ENCODE measurements at places on chromosomes 13 and 19. TPM values are rescaled to one million over a fixed set of nuclear protein-coding genes. Genes with fewer than 3 reads are reported as not detected.

DNA sequence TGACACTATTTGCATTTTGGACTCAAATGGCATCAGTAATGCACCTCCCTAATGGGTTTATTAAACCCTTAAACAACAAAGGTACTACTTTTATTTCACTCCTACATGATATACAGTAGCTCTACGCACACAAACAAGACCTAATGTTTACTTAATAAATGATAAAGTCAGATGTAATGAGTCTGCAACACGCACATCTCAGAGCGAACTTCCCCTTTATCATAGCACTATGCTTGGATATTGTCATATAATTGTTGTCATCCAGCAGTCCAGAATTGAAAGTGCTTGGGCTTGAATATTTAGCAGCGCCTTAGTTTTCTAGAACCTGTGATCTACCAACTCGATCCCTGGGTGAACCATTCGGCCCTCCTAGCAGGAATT lies 772 bp downstream of the PARP4 start:
- DNase-seq: no peak

DNA sequence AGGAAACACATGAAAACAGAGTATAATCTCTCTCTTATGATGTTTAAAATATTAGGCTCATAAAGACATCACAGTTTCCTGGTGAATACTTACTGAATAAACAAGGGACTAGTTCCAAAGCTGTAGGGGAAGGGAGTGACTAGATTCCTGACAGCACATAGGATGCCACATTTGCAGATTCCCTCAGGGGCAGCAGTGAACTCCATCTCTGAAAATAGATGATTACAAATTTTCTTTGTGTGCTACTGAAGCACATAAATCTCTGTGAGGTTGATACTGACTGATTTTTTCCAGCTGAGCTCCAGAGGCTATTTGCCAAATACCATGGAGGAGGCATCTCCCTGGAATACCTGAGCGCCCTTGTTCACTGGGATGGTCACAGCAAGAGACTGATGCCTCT lies 77.3 kb downstream of the FGF9 start:
- no peak for DNase-seq

- no peak for DNase-seq
Measured at GRCh38 chr13:31263346-31263745, 63.6 kb downstream of the B3GLCT start.

GRCh38 chr13:108924134-108924533 lies 294.7 kb downstream of the MYO16 start:
- DNase-seq: no peak

DNA sequence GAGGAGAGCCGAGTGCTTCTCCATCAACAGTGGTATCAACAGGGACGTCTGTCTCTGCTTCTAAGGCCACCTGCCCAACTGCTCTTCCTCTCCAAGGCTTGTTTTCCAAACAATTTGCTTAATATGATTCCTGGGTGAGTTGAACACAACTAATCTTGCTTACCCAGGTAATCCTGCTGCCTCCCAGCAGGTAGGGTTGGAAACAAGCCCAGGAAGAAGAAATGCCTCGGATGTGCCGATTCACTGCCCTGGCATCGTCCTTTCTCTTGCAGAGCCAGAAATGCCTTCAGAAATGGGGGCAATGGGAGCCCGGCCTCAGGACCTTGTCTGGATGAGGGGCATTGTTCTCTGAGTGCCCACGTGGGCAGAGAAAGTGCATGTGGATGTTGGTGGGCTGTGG lies 51.9 kb upstream of the C1QTNF9B start:
- DNase-seq: no peak

- DNase-seq: no peak
Measured at GRCh38 chr19:47637550-47637949, 28.6 kb downstream of the BICRA start.

DNA sequence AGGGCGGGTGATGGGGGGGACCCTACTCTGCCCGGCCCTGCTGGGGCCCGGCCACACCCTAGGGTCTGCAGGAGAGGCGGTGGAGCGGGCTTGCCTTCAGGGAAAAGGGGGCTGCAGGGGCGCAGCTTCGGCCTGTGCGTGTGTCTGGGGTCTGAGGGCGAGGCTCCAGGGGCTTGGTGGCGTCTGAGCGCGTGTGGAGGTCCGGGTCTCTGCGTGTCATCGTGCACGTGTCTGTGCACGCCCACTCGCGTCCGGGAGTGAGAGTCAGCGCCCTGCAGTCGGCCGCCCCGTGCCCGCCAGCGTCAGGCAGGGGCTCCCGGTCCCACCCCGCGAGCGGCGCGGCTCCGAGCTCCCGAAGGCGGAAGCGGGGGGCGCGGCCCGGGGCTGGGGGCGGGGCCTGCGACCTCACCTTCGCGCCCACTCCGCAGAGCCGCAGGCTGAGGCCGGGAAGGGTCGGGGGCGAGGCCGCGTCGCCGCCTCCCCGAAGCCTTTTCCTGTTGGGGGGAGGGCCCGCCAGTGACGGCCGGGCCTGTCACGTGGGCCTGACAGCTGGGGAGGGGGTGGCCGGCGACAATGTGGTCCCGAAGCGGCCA lies at the start of gene ARHGAP45:
ARHGAP45 (plus strand) TSS at position 420 of the 593 bp plus-strand sequence. CDS start 239 bp downstream, outside the sequence.
- DNase-seq: no peak

- no peak for DNase-seq
Measured at GRCh38 chr13:95643936-95644598, 439 bp downstream of the DZIP1 start.

GRCh38 chr13:50390503-50391248 lies 375.4 kb downstream of the KCNRG start:
- no peak for DNase-seq

DNA sequence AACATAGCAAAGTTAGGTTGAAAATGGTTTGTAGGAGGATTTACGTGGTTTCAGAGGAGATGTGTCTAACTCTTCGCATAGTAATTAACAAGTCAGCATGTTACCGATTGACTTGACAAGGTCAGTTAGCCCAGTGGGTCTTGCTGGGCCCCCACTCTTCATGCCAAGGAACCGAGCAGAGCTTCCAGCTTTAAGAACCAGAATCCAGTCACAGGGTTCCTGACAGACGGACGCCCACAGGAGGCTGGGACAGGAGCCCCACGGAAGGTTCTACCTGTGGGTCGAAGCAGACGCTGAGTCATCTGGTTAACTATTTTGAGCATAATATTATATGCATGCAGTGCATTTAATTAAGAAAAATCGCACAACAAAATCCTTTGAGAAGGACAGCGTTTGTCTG lies 3.5 kb downstream of the TMEM255B start:
- no peak for DNase-seq

DNA sequence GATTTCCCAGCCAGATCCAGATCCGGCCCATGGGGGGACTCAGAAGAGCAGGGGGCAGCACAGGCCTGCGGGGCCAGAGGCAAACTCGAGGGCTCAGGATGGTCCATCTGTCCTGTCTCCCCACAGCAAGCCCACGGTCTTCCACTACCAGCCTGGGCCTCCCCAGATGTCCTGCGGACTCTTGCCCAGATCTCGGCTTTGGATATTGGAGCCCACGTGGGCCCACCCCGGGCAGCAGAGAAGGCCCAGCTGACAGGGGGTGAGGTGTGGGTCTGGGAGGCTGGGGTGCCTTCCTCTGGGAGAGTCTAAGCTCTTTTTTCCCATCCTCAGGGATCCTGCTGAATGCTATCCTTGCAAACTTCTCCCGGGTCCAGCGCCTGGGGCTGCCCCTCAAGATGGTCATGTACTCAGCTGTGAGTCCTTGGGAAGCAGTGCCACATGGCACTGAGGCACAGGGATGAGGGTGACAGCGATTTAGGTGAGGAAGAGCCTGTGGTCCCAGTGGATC lies 3.4 kb downstream of the ACP4 start:
- no peak for DNase-seq

DNA sequence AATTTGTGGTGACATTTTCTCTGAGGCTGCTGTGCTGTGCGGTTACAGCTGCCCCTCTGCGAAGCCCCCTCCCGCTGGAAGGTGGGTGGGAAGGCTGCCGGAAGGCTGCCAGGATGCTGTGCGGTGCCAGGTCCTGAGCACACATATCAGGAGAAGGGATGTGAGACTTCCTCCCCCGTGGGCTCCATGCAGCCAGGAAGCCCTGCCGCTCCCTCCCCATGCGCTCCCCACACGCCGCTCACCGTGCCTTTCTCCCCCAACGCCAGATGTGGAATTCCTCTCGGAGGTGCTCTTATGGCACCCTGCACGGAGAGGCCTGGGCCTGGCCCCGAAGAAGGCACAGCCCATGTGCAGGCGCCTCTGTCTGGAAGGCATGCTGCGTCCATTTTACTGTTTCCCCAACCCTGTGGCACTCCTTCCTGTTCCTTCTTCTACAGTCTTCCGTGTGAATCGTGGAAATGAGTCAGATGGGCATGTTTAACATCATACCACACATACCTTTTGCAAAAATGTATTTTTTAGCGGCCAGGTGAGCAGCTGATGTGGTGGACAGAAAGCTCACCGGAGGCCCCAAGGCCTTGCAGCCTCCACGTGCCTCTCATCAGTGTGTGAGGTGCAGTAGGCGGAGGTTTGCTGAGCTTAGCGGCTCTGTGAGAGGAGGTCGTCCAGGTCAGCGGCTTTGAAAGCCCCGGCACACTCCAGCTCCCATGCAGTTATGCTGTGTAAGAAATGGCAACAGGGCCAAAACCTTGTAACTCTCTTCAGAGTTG lies 88.0 kb downstream of the ATP11A start:
- no peak for DNase-seq

Gene CAPN12
- total RNA-seq: 8.8 TPM

Gene MEIOSIN
- total RNA-seq: 2.1 TPM

Gene LRFN3
- total RNA-seq: 18.8 TPM

Gene METTL21C
- total RNA-seq: not detected

Gene ATP4A
- 0.27 TPM for total RNA-seq

Gene SYCN
- not detected for total RNA-seq

Gene PTPRS
- 123 TPM for total RNA-seq

Gene NLRP12
- total RNA-seq: 0.25 TPM

Gene VSTM2B
- not detected for total RNA-seq

All from HCT116 (cell line).